RCC 7860 (cell line): ENCODE measurements at places on chromosomes 16 and 17.

DNA sequence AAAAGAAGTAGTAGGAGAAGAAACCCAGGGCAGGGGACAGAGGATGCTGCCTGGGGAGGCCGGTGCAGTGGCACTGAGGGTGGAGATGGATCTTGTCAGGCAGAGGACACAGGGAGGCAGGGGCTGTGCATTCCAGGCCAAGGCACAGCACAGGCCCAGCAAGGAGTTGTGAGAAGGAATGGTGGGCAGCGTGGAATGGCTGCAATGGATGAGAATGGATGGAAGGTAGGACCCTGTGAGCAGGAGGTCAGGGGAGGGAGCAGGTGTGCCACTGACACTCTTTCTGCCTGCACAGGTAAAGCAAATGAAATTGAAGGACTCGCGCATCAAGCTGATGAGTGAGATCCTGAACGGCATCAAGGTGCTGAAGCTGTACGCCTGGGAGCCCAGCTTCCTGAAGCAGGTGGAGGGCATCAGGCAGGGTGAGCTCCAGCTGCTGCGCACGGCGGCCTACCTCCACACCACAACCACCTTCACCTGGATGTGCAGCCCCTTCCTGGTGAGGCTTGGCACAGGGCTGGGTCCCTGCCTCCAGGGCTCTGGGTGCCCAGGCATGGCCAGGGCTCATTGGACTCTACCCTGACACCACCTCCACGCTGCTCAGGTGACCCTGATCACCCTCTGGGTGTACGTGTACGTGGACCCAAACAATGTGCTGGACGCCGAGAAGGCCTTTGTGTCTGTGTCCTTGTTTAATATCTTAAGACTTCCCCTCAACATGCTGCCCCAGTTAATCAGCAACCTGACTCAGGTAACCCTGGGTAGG is 32.8 kb downstream of the ABCC3 start:
- no peak for DNase-seq

DNA sequence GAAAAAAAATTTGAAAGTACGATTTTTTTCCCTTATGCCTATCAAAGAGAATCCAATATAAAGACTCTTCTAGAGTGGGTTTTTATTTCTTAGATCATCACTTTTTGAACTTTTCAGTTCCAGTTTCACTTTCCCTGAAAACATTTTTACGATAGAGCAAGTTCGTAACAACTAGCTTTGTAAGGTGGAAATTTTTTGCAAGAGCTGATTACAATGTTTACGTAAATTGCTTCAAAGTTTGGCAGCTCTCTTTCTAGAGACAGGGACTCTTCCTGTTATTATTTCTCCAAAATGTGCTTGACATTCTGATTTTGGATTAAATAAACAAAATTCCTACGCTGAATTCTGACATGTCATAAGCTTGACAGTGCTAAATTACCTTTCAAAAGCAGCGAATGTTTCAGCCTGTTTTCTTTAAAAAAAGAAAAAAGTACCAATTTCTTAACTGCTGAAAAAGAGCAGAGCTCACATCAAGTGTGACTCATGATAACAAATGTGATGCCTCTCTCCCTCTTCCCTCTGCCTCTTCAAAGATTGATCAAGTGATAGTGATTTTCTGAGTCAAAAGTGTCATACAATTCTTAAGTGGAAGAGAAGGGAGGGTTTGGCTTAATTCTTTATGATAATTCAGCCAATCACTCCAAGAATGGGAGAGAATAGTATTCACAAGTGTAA is 175.2 kb downstream of the KCNJ2 start:
- DNase-seq: no peak

GRCh38 chr17:16027708-16028584 is 28.3 kb downstream of the TTC19 start:
- peak; percentile 86 for DNase-seq

DNA sequence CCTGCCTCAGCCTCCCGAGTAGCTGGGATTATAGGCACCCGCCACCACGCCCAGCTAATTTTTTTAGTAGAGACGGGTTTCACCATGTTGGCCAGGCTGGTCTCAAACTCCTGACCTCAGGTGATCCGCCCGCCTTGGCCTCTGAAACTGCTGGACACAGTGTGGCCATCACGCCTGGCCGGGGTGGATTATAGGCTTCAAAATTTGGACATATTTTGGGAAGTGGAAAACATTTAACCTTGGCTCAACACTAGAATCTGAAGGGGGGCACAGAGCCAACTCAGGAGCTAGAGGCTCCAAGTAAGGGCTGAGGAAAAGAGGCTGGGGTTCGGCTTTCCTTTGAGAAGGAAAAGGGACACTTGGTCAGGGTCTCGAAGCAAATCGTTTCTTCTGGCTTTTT is 2.2 kb upstream of the CDK5R1 start:
- no peak for DNase-seq

DNA sequence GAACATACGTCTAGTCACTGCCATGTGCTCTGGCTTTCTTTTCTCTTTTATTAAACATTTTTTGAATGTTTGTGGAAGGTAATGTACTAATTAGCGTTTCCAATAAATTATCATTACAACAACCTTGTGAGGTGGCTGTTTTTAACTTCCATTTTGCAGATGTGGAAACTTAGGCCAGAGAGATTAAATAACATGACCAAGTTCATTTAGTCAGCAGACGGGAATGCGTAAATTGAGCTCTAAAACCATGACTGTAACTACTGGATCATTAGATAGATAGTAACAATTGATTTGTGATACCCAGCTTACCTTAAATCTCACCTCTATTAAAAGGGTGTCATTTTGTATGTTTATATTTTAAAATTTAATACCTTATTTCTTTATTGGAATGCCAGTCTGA is 49.4 kb downstream of the RABEP1 start:
- no peak for DNase-seq

GRCh38 chr17:61617330-61617729 is 26.3 kb upstream of the NACA2 start:
- DNase-seq: no peak

DNA sequence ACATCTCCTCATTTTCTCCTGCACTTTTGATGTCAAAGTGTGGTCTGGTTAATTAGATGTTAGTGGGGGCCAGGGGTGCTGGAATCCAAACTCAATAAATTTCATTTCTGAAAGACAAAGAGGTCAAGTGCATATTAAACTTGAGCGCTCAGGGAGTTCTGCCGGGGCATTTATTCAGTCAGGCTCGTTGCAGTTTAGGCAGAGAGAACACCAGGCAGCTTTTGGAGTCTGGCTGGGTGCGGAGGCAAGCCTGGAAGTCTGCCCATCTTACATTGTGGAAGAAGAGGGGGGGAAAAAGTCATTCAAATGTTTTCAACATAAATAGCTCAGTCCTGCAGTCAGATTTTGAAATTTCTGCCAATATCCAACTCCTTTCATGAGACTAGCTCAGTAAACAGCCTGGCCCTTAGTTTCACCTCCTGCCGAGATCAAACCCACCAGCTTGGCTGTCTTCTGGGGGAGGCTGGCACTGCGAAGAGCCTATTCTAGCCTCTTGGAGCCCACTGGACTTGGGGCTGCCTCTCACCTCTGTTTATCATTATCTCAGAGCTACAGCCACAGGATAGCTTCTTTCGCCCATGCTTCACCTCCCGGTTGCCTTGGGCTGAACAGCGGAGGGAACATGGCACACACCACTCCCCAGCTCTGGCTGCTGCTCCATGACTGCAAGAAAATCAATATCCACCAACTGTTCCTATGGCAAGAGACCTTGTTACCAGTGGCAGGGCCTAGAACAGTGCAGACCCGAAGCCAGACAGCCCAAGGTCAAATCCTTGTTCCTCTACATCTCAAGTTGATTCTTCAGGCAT is 177.4 kb upstream of the CDH5 start:
- DNase-seq: no peak

DNA sequence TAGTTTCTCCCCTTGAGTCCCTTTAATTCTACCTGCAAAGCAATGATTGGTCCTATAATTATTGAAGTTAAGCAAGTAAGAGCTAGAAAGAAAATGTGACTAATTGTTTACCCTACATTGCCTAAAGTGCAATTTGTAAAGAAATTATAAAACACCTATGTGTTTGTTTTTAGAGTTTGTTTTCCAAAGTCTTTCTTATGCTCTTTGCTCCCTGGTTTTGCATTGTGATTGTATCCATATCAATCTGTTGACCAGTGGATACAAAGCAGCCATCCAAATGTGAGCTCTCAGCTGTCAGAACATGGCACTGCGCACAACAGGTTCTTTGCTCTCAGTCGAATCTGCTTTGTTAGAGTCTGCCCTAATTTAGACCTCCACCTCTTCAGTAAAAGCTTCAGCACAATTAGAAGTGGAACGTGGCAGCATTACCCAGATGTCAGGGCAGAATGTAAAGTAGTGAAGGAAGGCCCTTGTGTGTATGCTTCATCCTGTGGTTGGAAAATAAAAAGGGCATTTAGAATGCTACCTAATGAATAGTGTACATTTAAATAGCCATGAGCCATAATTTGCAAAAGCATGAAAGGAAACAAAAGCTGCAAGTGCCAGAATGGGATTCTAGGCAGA is 70.5 kb downstream of the AATF start:
- DNase-seq: no peak

GRCh38 chr16:24624102-24624501 is 84.7 kb downstream of the RBBP6 start:
- DNase-seq: no peak

DNA sequence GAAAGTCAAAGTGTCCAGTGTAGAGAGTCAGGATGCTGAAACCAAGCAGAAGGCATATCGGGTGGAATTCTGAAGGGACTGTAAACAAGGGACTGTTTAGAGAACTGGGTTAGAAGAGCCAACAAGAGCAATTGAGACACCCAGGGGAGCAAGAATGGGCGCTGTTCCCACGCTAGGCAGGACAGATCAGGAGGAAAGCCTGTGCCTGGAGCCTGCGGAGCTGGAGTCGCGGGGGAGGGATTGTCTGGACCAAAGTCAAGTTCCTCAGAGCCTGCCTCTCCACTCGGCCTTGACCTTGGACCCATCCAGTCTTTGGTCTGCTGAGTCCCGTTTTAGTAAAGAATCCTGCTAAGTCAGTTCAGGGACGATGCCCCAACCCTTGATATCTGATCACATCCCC is 14.7 kb upstream of the KLHL36 start:
- no peak for DNase-seq

- DNase-seq: peak; percentile 80
These were observed 5.0 kb upstream of the TLCD2 start for GRCh38 chr17:1714980-1715802.

DNA sequence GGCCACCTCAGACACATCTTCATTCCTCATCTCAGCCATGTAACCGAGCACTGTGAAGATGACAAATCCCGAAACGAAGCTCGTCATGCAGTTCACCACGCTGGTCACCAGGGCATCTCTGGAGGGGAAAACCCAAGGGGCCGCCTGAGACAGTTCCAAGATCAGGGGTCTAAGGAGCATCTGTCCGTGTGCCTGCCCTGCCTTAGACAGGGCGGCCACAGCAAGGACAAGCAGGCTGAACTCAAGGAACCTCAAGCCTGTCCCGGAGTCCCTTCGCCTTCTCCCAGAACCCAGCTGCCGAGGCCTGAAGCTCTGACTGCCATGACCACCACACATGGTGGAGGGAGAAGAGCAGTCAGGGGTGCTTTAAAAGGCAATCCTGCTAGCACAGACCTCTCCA is 22.7 kb downstream of the SLC6A4 start:
- DNase-seq: no peak

DNA sequence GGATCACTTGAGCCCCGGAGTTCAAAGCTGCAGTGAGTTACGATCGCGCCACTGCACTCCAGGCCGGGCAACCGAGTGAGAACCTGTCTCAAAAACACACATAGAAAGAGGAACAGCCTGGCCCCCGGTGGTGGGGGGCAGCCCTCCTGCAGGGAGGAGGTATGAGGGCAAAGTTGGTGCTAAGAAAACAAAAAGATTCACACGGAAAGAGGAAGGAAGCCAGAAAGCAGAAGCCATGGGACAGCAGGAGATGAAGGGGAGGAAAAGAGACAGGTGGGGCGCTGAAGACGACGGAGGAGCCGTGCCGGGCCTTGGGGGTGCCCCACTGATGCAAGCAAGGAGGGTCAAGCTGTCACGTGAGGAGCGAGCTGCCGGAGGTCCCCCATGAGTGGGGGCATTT is 8.2 kb upstream of the C16orf74 start:
- DNase-seq: no peak

GRCh38 chr17:63817736-63818385 is 9.4 kb upstream of the PSMC5 start:
- DNase-seq: no peak

DNA sequence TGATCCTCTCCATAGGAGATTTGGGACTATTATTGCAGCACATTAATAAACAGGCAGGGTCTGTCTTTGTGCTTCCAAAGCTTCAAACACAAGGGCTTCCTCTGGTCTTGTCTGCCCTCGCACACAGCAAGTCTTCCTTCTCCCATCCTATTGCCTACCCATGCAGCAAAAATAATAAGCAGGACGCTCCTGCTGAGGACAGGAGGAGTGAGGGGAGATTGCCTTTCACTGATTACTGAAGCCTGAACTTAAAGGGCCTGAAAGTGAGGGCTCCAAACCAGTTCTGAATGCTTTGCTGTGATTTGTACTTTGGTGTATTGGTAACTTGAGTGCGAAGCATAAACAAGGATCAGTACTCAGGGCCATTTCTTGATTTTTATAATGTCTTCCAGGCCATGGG is 197.6 kb upstream of the XYLT1 start:
- no peak for DNase-seq

GRCh38 chr16:69909043-69909442 is 42.1 kb upstream of the CLEC18A start:
- no peak for DNase-seq

- no peak for DNase-seq
These were observed 204.5 kb downstream of the RBFOX3 start for GRCh38 chr17:79406316-79406715.

DNA sequence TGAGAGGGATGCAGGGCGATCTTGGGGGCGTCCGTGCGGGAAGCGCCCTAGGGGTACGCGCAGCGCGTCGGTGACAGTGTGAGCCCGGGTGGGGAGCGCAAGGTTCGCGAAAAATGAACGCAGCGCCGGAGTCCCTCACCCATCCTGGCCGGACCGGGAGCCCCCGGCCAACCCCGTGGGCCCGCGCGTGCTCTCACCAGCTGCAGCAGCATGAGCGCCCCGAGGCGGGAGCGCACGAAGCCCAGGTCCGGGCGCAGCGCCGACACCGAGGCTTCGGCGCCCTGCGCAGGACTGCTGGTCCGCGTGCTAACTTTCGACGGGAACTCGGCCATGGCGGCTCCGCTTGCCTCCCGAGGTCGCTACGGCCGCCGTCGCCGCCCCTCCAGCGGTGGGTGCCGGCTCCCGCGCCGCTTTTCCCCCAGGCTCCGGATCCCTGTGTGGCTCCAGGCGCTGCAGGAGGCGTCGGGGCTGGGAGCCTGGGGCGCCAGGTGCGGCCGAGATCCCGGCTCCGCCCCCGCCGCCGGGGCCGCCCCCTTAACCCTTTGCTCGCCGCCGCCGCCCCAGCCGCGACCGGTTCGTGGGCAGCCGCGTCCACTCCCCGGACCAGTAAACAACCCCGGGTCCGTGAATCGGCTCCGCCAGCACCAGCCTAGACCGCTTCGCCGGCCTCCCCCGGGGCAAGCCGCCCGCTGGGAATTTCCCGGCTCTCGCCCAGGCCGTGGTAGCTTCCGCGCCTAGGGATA is at the start of gene PLLP:
PLLP (minus strand) TSS at position 464 of the 743 bp plus-strand sequence; CDS start at position 332, 132 bp downstream.
- DNase-seq: peak; percentile 11

- DNase-seq: no peak
These were observed 31.8 kb downstream of the SLC39A11 start for GRCh38 chr17:73060721-73061120.
